ENCODE measurements at places on chromosomes 4 and X.

- no peak for DNase-seq
Observed at GRCh38 chr4:147821555-147821954, 89.7 kb downstream of the ARHGAP10 start.

DNA sequence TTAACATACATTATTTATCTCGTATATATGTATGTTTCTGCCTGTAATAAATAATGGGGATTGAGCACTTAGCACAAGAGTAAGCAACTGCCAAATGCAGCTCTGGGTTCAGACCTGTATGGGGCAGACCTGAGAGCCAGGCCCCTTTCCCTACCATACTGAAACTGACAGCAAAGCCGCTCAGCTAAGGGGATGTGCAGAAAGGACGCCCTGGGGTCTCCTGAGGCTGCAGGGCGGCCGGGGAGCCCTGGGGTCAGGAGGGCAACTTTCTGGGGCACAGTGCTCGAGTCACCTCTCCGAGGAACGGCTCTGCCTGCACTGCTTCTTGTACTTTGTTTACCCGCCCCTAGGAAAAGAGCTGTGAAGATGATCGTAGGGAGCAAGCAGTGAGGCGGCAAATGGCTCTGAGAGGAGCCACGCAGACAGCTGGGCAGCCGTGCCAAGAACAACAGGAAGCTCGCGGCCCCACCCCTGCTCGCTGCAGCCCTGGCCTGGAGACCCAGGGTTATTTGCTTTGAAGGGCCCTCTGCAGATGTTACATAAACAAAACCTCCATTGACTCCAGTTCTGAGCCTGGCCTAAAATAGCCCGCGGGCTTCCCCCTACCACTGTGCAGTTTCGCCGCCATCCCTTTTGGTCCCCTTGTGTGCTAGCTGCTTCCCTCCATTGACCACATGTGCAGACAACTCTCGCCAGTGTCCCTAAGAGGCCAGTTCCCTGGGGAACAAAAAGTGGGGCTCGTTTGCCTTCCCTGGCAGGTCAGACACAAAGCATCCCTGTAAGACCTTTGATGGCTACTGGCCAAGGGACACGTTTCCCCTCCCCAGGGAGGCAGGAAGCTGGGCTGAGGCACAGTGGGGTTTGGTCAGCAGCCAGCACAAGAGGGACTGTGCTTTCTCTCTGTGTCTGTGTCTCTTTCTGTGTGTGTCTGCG lies 111.3 kb upstream of the LNX1 start:
- DNase-seq, result peak; percentile 93

DNA sequence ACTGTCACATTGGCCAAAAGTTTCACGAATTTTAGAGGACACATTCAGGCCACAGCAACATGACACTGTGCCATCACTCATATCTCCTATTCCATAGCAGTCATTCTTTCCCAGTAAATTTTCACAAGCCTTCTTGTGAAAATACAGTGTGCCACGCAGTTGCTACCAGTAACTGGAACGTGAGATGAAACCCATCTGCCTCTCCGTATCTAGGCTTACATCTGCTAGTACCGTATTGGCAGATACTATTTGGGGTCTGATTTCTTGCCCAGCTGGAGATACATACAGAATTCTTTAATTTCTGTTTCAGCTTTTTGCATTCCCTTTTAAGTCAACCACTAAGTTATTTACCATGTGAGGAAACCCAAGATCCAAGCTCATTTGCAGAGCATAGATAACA lies 8.7 kb upstream of the FAM241A start:
- DNase-seq, result no peak

- DNase-seq, result no peak
Observed at GRCh38 chr4:73902038-73902637, 32.9 kb downstream of the CXCL1 start.

- no peak for DNase-seq
Observed at GRCh38 chr4:55345054-55345453, 988 bp upstream of the SRD5A3 start.

DNA sequence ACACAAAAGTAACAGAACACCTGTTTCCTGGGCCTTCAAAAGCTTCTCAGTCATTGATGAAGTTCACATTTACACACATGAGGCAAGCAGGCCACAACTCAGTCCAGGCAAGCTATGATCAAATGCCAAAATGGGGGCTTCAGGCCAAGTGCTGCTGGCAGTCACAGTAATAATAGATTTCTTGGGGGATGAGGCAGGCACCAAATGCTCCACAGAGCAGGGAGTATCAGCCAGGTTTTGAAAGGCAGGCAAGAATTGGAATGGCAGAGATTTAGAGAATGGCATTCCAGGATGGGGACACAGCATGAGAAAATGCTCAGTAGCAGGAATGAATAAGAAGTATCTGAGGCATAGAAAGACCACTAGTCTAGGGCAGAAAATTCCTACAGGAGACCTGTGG lies 52.8 kb downstream of the GRIA3 start:
- DNase-seq, result no peak

All from SJCRH30 (cell line).